ENCODE measurements at places on chromosomes 16 and 17. TPM values are rescaled to one million over a fixed set of nuclear protein-coding genes. Genes with fewer than 3 reads are reported as not detected.

DNA sequence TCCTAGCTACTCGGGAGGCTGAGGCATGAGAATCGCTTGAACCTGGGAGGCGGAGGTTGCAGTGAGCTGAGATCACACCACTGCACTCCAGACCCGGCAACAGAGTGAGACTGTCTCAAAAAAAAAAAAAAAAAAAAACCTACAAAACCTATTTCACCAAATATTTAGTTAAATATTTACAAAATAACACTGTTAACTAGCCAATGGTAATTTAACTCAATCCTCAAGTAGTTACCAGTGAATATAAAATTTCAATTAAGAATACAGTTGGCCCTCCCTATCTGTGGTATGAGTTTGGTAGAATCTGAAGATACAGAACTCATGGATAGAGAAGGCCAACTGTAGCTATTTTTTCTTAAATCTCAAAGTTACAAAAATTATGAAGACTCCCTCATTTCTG is 247.4 kb downstream of the SOX9 start:
- no peak for DNase-seq

GRCh38 chr16:85304337-85304736 is 192.1 kb upstream of the CIBAR2 start:
- no peak for DNase-seq

DNA sequence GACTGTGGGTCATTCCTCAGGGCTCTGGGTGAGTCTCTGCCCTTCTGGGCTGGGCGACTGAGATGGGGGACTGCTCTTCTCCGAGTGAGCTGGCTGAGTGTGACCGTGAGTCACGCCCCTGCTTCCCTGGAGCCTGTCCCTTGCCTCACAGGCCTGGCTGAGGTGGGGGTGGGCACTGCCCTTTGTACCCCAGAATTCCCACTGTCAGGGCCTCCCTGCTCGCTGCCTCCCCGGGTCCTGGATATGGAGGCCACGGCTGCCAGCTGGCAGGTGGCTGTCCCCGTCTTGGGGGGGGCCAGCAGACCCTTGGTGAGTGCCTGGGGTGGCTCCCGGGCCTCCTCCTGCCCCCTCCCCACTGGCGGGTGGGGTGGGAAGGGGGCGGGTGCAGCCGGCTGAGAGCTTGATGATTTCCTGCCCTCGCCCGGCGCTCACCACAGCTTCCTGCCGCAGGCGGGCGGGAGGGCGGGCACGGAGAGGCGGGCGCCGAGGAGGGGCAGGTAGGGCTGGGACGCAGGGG is at the start of gene LAT:
Gene LAT, plus strand, starts transcription at position 434 of the 517 bp plus-strand sequence. CDS start 366 bp downstream, outside the sequence.
- DNase-seq, result peak; percentile 74

- DNase-seq, result peak; percentile 73
Observed at GRCh38 chr17:81394921-81395599, at the start of gene BAHCC1. TSS of gene BAHCC1 (plus strand) at chr17:81395457. CDS start at chr17:81399740, 4,283 bp downstream.

GRCh38 chr17:2690165-2691068 is 21.1 kb downstream of the CLUH start:
- no peak for DNase-seq

- DNase-seq, result no peak
Observed at GRCh38 chr16:4852221-4852872, 5.1 kb downstream of the UBN1 start.

GRCh38 chr16:88003736-88004135 is 52.5 kb downstream of the BANP start:
- no peak for DNase-seq

DNA sequence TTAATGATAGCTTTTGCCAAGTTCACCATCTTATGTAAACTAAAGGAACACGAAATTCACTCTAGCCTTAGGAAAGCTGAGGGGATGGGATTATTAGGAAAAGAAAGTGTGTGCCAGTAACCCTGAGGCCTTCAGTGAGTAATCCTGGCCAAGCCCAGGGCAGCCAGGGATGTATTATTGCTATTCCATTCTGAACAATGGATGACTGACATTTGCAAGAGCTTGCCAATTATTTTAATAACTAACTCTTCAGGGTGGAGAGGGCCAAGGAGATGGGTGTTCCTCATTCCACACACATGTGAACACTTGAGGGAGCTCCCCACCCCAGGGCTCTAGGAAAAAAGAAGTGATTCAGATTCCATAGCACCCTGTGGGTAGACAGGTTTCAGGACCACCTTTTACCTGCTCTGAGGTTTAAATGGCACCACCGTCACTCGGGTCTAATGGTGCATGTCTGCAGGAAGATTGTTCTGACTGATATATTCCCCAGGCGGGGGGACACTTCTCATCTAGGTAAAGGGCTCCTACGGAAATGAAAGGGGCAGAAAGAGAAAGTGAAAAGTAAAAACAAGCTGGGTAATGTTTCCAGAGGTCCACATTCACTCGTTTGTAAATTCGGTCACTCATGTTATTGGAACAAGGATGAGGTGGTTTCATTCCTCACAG is 41.5 kb downstream of the TK2 start:
- DNase-seq, result no peak

- DNase-seq, result no peak
Observed at GRCh38 chr17:66944351-66945146, 20.0 kb upstream of the CACNG4 start.

GRCh38 chr17:21251337-21252010 is 1.7 kb downstream of the NATD1 start:
- no peak for DNase-seq

GRCh38 chr16:10625595-10626357 is 45.4 kb upstream of the EMP2 start:
- DNase-seq, result no peak

DNA sequence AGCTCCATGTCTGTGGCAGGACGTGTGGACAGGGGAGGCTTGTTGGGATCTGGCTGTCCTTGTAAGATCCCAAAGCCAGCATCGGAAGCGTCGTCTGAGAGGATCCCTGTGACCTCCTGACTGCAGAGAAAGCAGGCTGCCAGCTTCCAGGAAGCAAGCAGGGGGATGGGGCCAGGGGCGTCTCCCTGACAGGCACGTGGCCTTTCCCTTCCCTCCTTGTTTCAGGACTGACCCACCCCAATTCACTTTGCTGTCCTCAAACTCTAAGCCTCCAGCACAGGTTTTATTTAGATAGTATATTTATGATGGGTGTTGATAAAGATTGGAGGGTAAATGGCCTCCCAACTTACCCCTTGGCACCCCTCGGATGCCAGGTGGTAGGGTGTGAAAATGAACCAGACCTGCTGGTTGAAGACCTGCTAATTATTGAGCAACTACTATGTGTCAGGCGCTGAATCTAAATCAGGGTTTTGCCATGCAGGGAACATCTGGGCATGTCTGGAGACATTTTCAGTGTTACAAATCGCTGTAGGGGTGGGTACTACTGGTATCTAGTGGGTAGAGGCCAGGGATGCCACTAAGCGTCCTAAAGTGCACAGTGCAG is 24.5 kb downstream of the SOCS1 start:
- no peak for DNase-seq

- DNase-seq, result no peak
Observed at GRCh38 chr16:71406724-71407123, 35.1 kb downstream of the TLE7 start.

GRCh38 chr17:8741771-8742170 is 2.9 kb downstream of the CCDC42 start:
- no peak for DNase-seq

- no peak for DNase-seq
Observed at GRCh38 chr16:69190046-69190588, 3.2 kb downstream of the SNTB2 start.

DNA sequence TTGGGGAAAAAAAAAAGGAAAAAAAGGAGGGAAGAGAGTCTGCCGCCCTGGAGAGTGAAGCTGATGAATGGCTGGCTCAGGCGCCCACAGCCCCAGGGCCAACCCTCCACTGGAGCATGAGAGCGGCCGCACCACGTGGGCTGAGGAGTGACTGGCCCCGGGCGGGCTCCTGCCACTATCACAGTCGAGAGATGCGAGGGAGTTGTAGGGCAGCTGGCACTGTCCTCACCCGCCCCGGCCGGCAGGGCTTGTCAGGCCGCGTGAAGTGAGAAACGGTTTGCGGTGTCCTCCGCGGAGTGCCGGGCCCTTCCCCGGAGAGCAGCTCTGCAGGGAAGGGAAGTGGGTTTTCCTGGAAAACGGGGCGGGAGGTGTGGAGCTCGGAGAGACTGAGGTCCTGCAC is 45.9 kb downstream of the JPH3 start:
- DNase-seq, result no peak

DNA sequence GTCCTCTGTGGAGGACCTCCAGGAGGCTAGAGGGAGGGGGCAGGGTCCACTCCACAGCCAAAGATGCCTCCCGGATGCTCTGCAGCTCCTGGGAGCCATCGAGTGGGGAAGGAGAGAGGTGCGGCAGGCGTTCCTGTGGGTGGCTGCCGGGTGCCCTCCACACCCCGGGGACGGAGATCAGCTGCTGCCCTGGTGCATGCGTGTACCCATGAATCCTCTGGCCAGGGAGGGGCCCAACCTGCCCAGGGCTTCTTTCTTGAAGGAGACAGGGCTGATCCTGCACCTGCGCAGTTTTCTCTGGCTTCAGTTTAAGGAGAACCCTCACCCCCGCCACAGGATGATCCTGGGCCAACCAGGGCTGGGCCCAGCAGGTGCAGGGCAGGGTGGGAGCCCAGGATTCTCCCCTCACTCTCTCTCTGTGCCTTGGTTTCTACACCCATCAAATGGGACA is 33.5 kb upstream of the DOC2B start:
- DNase-seq, result no peak

GRCh38 chr17:49878931-49879904 is 31.3 kb upstream of the TAC4 start:
- no peak for DNase-seq

DNA sequence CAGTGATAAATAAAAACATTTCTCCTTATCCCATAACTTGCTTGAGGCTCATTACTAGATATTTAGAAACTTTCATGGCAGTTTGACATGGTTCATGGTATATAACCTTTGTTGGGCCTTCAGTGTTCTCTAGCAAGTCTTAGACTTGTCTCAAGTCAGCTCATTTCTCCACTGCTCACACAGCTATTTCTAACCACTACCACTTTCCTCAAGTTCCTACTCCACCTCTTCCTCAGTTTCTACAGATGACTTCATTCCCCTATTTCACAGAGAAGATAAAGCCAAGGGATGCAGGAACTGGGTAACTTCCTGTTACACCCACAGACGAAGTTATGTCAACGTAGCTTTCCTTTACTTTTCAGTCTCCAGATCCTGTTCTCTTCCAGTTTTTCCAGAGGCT is 23.2 kb downstream of the NLK start:
- DNase-seq, result no peak

DNA sequence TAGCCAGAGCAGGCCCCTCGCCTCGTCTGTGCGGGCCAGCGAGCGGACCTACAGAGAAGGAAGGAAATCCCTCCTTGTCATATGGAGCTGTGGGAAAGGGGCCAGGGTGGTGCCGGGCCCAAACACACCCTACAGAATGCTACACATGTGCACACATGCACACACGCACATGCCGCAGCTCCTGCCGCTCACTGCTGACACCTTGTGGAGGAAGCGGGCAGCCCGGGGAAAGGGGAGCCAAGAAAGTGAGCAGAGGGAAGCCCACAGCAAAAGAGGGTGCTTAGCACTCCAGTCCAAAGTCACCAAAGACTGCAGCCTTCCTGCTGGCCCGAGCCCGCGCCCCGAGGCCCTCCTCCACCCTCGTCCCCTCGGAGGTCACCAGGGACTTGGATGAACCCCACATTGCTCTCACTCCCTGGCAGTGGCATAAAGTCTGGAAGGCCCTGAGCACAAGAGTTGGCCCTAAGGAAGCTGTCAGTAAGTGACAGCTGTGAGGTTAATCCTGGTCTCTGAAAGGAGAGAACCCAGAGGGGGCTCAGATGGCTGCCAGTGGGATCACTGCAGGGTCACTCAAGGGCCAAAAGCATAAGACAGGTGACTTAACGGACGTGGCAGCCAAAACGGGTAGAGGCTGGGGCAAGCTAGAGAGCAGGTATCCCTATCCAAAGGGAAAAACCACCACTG is 68.2 kb downstream of the MYO18A start:
- peak; percentile 48 for DNase-seq

DNA sequence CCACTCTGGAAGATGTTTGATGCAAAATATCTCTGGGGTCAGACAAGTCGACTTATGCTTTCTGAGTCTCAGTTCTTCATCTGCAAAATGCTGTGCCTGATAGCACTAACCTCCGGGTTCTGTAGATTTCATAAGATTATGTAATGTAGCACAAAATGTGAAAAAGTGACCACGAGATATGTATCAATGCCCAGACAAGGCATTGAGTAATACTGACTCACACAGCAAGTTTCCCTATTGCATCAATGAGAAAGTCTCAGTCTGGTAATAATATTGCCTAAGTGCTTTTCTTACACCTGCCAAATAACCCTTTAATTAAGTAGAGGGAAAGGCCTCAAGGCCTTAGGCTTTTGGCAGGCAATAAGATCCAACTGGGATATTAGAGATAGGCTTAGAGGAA is 41.4 kb upstream of the MMP2 start:
- DNase-seq, result no peak

DNA sequence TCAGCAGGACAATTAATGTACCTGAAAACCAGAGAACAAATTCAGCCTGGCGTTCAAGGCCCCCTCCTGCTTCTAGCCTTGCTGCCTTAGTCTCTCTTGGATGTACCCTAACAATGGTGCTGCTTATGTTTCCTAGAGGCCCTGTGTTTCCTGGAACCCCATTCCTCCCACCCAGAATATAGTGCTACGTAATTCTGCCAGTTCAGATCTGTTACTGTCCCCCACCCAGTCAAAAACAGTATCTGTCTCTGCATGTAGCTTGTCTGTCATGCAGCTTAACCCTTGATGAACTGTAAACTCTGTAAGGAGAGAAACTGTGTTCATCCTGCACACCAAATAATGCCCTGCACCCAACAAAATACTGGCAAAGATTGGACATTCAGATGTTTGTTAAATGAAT is 6.8 kb downstream of the MRTFB start:
- no peak for DNase-seq

- no peak for DNase-seq
Observed at GRCh38 chr16:79721270-79721669, 120.7 kb upstream of the MAF start.

GRCh38 chr17:68378268-68379176 is 78.8 kb downstream of the WIPI1 start:
- no peak for DNase-seq

GRCh38 chr16:85759631-85760419 is 8.9 kb upstream of the C16orf74 start:
- DNase-seq, result no peak

DNA sequence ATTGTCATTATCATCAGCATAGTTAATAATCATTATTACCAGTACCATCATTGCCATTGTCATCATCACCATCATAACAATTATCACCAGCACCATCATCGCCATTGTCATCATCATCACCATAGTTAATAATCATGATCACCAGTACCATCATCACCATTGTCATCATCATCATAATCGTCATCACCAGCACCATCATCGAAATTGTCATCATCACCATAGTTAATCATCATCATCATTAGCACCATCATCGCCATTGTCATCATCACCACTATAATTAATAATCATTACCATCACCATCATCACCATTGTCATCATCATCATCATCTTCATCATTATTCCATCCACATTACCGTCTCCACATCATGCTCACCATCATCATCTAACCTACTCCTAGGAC is 13.5 kb downstream of the PDILT start:
- DNase-seq, result no peak

The HOXB1 gene
- total RNA-seq, result not detected

The TLE7 gene
- total RNA-seq, result not detected

The LHX1 gene
- total RNA-seq, result 0.23 TPM

The CHAD gene
- total RNA-seq, result not detected

The TUBB3 gene
- total RNA-seq, result 3.7 TPM

The GUCY2D gene
- not detected for total RNA-seq

The KRT15 gene
- not detected for total RNA-seq

The SLC13A2 gene
- not detected for total RNA-seq

The KRTAP3-3 gene
- total RNA-seq, result not detected

The PRAC1 gene
- not detected for total RNA-seq

The CHST4 gene
- total RNA-seq, result not detected

The ACSM5 gene
- total RNA-seq, result not detected
